AG04450 (cell line): ENCODE measurements at places on chromosomes 16 and 17.

GRCh38 chr16:81593481-81593880 is 148.9 kb downstream of the CMIP start:
- DNase-seq = no peak

DNA sequence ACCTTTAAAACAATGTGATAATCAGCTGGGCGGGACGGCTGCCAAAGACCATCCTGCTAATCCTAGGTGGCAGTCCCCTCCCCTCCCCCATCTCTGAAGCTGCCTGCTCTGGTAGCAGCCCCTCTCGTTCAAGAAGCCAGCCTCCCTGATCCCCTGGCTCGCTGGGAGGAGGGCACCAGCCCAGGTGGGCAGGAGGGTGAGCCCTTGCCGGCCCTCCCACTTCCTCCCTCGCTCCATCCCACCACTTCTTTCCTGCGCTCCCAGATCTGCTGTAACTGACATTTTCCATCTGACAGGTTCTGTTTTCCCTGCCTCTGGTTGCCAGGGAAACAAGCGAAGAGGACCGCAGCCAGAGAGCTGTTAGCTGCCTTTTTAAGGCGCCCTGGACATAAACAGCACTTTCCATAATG is 155.7 kb upstream of the TNRC6C start:
- DNase-seq = no peak

- no peak for DNase-seq
These were observed 19.5 kb upstream of the RAP1GAP2 start for GRCh38 chr17:2776589-2777241.

DNA sequence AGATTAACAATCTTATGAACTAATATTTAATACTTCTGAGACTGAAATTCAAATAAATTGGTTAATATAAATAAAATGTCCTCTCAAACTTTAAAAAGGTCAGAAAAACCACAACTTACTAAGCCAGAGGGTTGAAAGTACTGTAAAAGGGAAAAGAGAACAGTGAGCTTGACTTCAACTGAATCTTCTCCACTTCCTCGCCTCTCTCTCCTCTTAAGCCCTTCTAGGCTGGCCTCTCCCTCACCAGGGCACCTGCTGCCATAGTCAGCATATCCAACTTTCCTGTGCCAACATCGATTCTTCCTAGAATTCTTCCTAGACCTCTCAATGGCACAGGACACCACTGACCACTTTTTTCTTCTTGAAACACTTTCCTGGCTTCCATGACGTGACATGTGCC is 19.4 kb downstream of the GNA13 start:
- DNase-seq = no peak

- DNase-seq = no peak
These were observed 378.3 kb downstream of the CPPED1 start for GRCh38 chr16:12425134-12425941.

- no peak for DNase-seq
These were observed 22.6 kb downstream of the CNTNAP1 start for GRCh38 chr17:42704837-42705494.
